Endodermal cell (in vitro differentiated cells): ENCODE measurements at places on chromosomes 13 and 19.

- no peak for DNase-seq
Observed at GRCh38 chr19:15196360-15197005, 4.3 kb downstream of the NOTCH3 start.

DNA sequence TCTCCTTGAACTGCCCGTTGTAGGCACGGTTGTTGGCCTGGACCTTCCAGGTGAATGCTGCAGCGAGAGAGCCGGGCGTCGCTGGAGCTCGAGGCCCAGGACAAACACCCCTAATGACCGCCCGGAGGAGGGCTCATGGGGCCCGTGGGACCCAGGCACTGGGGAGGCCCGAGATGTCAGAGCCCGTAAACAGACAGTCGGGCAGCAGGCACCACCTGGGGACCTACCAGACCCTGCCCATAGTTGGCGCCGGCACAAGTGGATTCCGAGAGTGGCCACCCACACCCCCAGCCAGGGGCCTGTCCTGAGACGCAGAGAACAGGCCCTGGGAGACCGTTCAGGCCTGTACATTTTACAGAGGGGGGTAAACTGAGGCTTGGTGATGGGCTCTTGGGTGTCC is 2.4 kb downstream of the ATP8B3 start:
- DNase-seq: no peak

DNA sequence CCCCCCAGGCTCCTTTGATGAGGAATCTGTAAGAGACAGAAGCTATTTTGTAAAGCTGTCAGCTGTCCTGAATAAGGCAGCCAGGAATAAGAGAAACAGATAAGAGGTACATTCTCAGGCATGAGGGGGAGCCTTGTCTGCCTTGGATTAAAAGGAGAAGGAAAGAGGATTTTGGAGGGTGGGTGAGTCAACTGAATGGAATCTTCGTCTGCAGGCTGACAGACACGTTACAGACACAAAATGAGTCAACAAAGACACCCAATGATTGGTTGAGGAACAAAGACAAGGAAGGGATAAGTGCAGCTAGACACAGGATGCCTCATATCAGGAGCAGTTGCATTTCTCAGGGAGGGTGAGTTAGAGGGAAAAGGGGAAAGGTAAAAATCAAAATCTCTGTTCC is 162.5 kb downstream of the OLFM4 start:
- peak; percentile 81 for DNase-seq

GRCh38 chr19:47469363-47469700 is 2.4 kb downstream of the SLC8A2 start:
- no peak for DNase-seq

DNA sequence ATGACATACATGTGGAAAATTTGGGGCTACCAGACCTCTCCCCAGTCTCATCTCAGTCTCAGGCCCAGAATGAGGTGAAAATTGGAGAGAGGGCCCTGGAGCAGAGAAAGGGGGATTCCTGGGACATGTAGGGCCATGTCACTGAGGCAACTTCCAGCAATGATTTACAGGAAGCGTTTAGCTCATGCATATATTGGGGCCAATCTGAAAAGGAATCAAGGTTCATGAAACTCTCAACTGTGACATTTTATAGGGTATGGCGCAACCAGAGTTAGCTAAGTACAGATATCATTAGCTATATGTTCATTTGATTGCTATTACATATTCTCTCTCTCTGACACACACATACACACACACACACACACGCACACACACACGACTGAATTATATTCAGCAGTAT is 86.3 kb downstream of the RNASEH2B start:
- no peak for DNase-seq

- no peak for DNase-seq
Observed at GRCh38 chr13:29676941-29677452, 81.5 kb upstream of the SLC7A1 start.

- DNase-seq: no peak
Observed at GRCh38 chr13:73366241-73366640, 307.4 kb downstream of the KLF5 start.

- DNase-seq: peak; percentile 43
Observed at GRCh38 chr19:10815969-10816644, 19.9 kb downstream of the TMED1 start.

- no peak for DNase-seq
Observed at GRCh38 chr19:4987256-4987655, 18.3 kb downstream of the KDM4B start.

GRCh38 chr19:15517778-15518177 is 9.5 kb downstream of the CYP4F22 start:
- no peak for DNase-seq

- peak; percentile 26 for DNase-seq
Observed at GRCh38 chr19:31600731-31601295, 251.6 kb upstream of the TSHZ3 start.

DNA sequence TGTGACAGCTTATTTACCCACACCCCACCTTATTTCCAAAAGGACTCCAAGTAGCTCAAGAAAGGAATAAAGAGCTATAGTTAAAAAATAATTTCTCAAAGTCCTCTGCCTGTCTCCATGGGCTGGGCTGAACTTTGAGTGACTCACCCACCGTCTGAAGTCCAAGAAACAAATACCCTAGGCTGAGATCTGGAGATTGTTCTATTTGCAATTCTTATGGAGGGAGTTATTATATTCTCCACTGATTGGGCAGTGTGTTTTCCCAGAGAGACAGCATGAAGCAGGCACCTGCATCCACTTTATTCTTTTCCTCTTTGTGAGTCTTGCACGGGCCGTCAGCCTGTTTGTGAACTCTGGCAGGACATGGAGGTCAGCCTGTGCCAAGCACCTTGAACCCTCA is 63.2 kb downstream of the SHISA2 start:
- DNase-seq: no peak

GRCh38 chr19:4210166-4210731 is 19.1 kb upstream of the EBI3 start:
- no peak for DNase-seq
